Thoracic aorta (tissue), 2 donors: ENCODE measurements at places on chromosomes 1 and 21.

GRCh38 chr1:83671586-83671985 lies 327.3 kb downstream of the TTLL7 start:
- no peaks in the 10 kb centered on the region for H3K36me3 ChIP-seq
- H3K27ac ChIP-seq, result no peak overlapping the region
- no peaks in the 10 kb centered on the region for H3K4me1 ChIP-seq
- H3K27me3 ChIP-seq, result no peaks in the 10 kb centered on the region
- DNase-seq, result no peak

GRCh38 chr1:37932759-37933158 lies 14.1 kb downstream of the INPP5B start:
- no peak overlapping the region for H3K27ac ChIP-seq
- H3K4me3 ChIP-seq, result no peak overlapping the region
- H3K27me3 ChIP-seq, result no peaks in the 10 kb centered on the region
- peaks cover 23% of the 10 kb centered on the region for H3K36me3 ChIP-seq
- H3K4me1 ChIP-seq, result peaks cover 5% of the 10 kb centered on the region

GRCh38 chr1:116425987-116426386 lies 52.9 kb downstream of the ATP1A1 start:
- H3K27me3 ChIP-seq, result no peaks in the 10 kb centered on the region
- no peak overlapping the region for H3K4me3 ChIP-seq
- no peaks in the 10 kb centered on the region for H3K4me1 ChIP-seq
- no peak overlapping the region for H3K27ac ChIP-seq
- DNase-seq, result no peak
- no peaks in the 10 kb centered on the region for H3K36me3 ChIP-seq

DNA sequence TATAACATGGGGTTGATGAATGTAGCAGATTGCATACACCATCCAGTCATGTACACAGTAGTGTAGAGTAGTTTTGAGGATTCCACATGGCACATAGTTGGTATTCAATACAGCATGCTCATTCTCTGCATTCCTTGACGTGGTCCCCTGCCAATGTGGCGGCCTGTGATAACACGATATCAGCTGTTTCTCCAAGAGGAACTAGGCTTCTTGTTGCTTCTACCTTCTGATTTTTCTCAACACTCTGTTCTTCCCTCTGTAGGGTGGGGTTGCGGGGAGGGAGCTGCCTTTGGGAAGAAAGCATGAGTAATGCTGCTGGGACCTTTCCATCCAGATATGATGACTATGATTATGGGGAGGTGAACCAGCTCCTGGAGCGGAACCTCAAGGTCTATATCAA lies 19.4 kb downstream of the SESN2 start:
- no peak for DNase-seq
- H3K27me3 ChIP-seq, result no peaks in the 10 kb centered on the region
- no peak overlapping the region for H3K27ac ChIP-seq
- no peak overlapping the region for H3K4me3 ChIP-seq
- peaks cover 37% of the 10 kb centered on the region for H3K36me3 ChIP-seq

GRCh38 chr21:45574081-45574501 lies 31.9 kb upstream of the SLC19A1 start:
- H3K4me3 ChIP-seq, result no peak overlapping the region
- no peaks in the 10 kb centered on the region for H3K27me3 ChIP-seq
- H3K4me1 ChIP-seq, result peaks cover 6% of the 10 kb centered on the region
- H3K36me3 ChIP-seq, result no peaks in the 10 kb centered on the region
